Activated CD4-positive, alpha-beta T cell treated with anti-CD3 and anti-CD28 coated beads, Interleukin-2, amount 10 ng/mL, durations not matched to agents 7 days and 5 days (primary cell): ENCODE measurements at places on chromosomes 4 and X. TPM values are rescaled to one million over a fixed set of nuclear protein-coding genes. Genes with fewer than 3 reads are reported as not detected.

DNA sequence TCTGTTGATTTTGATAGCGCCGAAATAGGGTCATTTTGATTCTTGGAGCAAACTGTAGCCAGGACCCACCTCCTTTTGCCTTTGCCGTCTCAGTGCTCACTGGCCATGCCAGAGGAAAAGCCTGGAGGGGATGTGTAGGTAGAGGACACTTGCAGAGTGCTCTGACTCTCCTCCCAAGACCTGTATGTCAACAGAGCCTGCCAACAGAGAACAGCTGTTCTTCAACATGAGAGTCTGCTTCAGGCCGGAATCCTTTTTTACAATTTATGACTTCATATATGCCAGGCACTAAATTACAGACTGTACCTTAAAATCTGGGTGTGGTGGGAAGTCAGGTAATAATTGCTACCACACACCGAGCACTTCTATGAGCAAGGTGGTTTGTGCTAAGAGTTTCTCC is 94.2 kb downstream of the KDR start:
- no peak for DNase-seq

- no peak for DNase-seq
Observed at GRCh38 chr4:143240939-143241679, 56.4 kb downstream of the USP38 start.

GRCh38 chrX:3514996-3515395 is 168.5 kb upstream of the MXRA5 start:
- DNase-seq: no peak

GRCh38 chr4:83074086-83074704 is 39.2 kb downstream of the COPS4 start:
- peak; percentile 89 for DNase-seq

DNA sequence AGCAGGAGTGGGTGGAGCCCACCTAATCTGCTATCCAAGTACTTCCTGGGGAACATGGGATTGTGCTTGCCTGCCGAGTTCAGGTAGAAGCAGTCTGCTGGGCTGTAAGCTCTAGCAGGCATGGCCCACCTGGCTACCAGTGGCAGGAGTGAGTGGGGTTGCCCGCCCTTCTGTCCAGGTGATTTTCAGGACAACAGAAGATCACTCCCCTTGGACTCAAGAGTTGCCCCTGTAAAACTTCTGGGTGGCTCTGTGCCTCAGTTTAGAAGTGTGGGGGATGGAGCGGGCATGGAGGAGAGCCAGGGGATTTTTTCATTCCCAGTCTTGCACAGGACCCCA is 43.5 kb downstream of the NDST3 start:
- DNase-seq: no peak

- DNase-seq: no peak
Observed at GRCh38 chrX:49209434-49210251, 9.7 kb upstream of the SYP start.

DNA sequence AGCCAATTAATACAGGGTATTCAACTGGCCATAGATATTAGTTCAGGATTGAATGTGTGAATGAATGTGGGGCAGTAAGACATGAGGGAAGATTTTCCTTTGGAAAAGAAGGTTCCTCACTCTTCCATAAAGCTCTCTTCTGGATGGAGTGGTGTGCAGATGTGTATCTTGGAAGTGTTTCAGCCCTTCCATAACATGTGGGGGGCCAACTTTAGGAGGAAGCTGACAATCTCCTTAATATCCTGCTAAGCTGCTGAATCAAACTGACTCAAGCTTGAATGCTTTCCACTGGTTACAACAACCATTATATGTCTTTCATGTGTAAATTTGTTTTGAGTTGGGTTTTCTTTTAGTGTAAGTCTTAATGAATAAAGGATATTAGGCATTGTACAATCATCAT is 40.3 kb downstream of the FANCB start:
- DNase-seq: no peak

DNA sequence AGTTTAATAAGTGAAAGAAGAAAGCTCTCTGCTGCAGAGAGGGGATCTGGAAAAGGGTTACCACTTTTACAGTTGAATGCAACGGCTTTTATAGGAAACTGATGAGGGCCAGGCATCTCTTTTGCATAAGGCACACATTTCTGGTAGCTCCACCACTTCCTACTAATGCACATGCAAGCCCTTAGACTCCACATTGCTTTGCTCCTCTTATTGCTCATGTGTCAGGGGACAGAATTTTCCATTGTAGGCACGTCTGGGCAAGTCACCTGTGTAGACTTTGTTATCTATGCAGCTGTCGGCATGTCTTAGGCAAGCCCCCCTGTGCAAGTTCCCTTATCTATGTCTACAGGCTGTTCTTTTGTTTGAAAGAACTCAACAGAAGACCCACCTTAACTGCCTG is 294.6 kb upstream of the STS start:
- no peak for DNase-seq

- DNase-seq: no peak
Observed at GRCh38 chr4:137212601-137213000, 319.7 kb downstream of the PCDH18 start.

SPANXD gene
- total RNA-seq: not detected

IDS gene
- 52.6 TPM for total RNA-seq

XPNPEP2 gene
- 1.3 TPM for total RNA-seq
